ENCODE measurements at places on chromosomes 7 and 10. TPM values are rescaled to one million over a fixed set of nuclear protein-coding genes. Genes with fewer than 3 reads are reported as not detected.

DNA sequence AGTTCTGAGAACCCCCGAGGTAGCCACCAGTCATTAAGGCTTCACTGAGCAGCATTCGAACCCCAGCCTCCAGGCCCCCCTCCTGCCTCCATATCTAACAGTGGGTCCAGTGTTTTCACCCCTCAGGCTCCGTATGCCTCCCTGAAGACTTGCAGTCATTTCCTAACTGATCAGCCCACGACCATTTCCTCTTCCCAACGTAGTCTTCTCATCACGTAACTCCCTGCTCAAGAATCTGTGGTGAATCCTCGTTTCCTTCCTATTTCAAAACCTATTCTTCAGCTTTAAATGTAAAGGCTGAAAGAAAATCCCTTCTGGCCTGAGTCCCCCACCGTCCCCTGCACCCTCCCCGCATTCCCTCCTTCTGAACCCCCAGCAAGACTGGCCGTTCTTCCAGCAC lies 21.1 kb downstream of the FRMD4A start:
- no peak for DNase-seq

- DNase-seq = peak; percentile 89
Observed at GRCh38 chr10:122112625-122113160, 123.7 kb downstream of the TACC2 start.

GRCh38 chr7:55254242-55254595 lies 110.9 kb upstream of the LANCL2 start:
- DNase-seq = peak; percentile 89

DNA sequence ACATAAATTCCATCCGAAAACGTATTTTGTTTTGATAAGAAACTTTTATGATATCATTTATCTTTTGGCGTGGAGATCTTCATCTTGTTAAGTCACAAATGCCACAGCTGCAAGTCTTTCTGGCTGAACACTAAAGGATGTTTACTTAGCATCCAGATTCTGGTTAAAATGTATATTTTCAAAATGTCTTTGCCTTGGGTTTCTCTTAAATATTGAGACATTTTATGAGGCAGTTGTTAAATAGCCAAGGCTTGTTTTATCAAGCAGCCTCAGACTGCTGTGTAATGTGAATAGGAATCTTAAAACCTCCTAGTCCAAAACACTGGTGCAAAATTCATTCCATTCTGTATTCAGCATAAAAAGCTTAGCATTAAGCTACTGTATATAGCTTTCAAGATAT lies 136.3 kb upstream of the FZD1 start:
- no peak for DNase-seq

GRCh38 chr10:101330631-101331225 lies 23.2 kb upstream of the BTRC start:
- DNase-seq = no peak

DNA sequence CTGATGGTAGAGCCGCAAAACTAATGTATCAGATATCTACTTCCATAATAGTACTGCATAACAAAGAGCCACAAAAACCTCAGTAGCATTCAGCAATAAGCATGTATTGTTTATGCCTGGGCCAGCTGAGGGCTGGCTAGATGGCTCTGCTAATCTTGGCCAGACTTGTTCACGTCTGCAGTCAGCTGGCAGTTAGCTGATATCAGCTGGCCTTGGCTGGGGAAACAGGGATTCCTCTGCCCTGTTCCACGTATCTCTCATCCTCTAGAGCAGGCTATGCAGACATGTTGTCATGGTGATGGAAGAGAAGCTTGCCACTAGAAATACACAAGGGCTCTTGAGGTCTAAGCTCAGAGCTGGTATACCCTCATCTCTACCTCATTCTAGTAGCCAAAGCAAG lies 62.9 kb downstream of the GRM8 start:
- DNase-seq = no peak

TMEM60 gene
- 28.0 TPM for polyA plus RNA-seq

DNA sequence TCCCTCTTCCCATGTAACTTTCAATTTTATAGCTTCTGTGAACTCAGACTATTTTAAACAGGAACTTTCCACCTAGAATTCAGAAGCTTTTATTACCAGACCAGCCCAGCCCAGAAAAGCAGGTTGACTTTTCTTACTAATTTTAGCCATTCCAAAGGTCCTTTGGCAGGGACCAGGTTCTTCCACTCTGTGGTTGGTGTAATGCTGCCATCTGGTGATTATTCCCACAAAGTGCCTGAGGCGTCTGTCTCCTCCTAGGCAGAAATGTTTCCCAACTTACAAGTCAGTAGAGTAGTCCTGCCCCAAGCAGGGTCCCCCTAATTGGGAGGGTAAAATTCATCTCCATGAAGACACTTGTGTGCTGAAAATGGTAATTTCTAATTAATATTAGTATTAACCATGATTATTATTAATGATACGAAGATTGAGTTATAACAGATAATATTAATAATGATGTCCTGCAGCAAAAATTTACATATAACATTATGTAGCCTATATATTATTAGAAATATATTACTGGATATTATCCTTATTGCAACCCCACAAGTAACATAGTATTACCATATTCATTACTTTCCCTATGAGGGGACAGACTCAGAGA lies 53.0 kb upstream of the PPP1R17 start:
- DNase-seq = peak; percentile 65

Data from large intestine (tissue), 12 donors.